ENCODE measurements at places on chromosomes 5 and 9. TPM values are rescaled to one million over a fixed set of nuclear protein-coding genes. Genes with fewer than 3 reads are reported as not detected.

GRCh38 chr5:2399804-2400203 lies 351.7 kb downstream of the IRX2 start:
- no peak for DNase-seq

GRCh38 chr5:142235050-142235797 lies 89.6 kb downstream of the SPRY4 start:
- DNase-seq = peak; percentile 52

DNA sequence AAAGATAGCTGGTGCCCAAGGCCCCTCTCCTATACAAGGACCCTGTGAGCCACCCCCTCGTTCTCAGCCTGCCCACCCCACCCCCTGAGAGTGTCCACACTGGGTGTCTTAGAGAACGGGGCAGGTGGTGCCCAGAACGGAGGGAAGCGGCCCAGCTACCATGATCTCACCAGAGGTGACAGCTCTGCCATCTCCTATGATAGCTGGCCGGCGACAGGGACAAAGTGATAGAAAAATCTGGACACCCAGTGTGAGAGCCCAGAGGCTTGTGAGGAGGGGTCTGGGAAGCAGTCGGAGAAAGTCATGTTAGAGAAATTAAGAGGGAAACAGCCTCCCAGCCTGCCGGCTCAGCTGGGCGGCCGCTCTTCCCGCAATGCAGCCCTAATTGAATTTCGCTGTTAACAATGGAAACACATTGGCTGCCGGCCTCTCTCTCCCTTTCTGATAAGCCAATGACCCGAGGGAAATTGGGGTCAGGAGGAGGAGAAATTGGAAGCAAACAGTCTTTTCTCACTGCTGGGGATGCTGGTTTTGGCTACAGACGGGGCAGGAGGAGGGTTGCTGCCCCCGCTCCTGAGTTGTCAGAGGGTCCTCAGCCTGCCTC lies 32.3 kb downstream of the HK3 start:
- DNase-seq = no peak

DNA sequence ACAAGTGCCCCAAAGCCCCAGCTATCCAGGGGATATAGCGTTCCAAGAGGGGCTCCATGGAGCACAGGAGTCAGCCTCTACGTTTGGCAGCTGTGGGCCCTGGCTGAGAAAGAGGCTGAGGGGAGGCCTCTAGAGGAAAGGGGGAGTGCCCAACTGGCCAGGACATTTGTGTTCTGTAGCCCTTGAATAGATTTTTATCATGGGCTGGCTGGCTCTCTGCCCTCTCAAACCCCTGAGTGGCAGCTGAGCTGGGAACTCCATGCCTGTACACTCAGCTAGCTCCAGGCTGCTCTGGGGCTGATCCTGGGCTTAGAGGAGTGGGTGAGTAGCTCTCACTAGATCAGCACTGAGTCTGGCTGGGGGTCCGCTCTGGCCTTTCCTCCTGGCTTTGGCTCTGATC lies 285.0 kb downstream of the ZSWIM6 start:
- no peak for DNase-seq

- DNase-seq = peak; percentile 94
These were observed 627.4 kb downstream of the TLR4 start for GRCh38 chr9:118331622-118332045.

CNTNAP3B gene
- not detected for total RNA-seq
